Left renal cortex interstitium (tissue), 4 donors: ENCODE measurements at places on chromosomes 1 and 21. TPM values are rescaled to one million over a fixed set of nuclear protein-coding genes. Genes with fewer than 3 reads are reported as not detected.

Gene NBPF4
- not detected for polyA plus RNA-seq

Gene LCE2C
- not detected for polyA plus RNA-seq

GRCh38 chr1:192941722-192942411, 117.3 kb downstream of the UCHL5 start:
- DNase-seq: no peak

GRCh38 chr1:244437086-244437468, 14.6 kb downstream of the ADSS2 start:
- DNase-seq: no peak

DNA sequence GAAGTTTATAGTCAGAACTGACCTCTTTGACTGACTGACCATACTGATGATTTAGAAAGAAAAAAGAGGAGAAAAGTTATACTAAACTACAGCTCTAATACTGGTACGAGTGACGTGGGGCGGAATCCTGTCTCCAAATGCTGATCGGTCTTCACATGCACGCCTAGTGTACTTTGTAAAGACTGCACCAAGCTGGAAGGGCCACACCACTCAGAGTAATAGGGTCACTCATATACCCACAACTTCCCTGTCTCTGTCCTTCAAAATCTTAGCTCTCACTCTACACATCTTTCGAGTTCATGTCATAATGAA, 19.4 kb upstream of the GUCA2A start:
- DNase-seq: no peak

DNA sequence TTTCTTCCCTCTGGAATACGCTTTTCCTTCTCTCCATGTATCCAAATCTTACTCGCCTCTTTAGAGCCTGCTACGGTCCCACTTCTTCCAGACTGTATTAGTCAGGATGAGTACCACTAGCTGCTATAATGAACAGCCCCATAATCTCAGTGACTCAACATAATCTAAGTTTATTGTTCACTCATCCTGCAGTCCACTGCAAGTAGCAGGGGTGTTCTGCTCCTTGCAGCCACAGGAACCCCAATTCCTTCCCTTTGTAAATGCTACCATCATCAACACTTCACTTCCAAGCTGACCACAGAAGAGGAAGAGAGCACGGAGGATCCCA, 18.1 kb upstream of the LDLRAP1 start:
- DNase-seq: no peak

- no peak for DNase-seq
These were observed 17.3 kb upstream of the PKNOX1 start for GRCh38 chr21:42956824-42957630.

DNA sequence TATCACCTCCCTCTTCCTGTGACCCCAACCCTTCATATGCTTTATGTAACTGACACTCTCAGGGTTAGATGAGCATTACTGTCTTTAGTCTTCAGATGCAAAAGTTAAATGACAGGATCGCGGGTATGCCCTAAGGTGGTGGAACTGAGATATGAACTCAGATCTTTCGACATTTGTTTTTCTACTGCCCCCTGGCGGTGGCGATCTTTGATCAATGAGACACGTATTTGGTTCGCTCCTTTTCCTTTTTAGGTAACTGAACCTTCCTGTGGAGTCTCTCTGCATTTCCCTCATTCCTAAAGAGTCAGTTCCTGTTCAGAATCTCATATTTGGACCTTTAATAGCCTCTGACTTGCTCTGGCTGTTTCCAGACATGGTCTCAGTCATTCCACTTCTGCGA, 47.8 kb upstream of the ZP4 start:
- DNase-seq: no peak

GRCh38 chr1:94805912-94806311, 14.2 kb upstream of the SLC44A3 start:
- DNase-seq: no peak
